ENCODE measurements at places on chromosomes 2 and 18. TPM values are rescaled to one million over a fixed set of nuclear protein-coding genes. Genes with fewer than 3 reads are reported as not detected.

CNTNAP5 gene
- under 0.01 TPM for total RNA-seq

EPC2 gene
- 11.4 TPM for total RNA-seq

VWA3B gene
- total RNA-seq = not detected

LIPT1 gene
- total RNA-seq = 7.2 TPM

TXNDC2 gene
- total RNA-seq = not detected

ITGAV gene
- total RNA-seq = 77.9 TPM

RSAD2 gene
- 19.6 TPM for total RNA-seq

LMAN1 gene
- 94.2 TPM for total RNA-seq

KCNG2 gene
- total RNA-seq = not detected

C18orf32 gene
- total RNA-seq = 27.3 TPM

COLEC12 gene
- 0.33 TPM for total RNA-seq

Data from melanocyte of skin (primary cell).